ENCODE measurements at places on chromosomes 3 and 15.

DNA sequence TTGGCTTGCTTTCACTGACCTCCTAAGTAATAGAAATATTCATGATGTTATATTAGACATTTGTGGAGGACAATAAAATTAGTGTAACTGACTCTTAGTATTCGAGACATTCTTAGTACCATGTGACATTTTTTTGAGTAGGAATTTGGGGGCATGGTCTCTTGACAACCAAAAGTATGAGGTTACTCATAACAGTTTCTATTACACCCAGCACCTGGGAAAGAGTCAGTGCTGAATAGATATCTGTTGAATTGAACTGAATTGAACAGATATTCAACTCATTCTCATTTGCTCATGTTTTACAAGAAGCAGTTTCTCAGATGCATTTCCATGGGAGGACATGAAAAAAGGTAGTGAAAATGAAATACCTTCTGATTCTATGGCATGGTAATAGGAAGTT, 84.4 kb downstream of the CMSS1 start:
- no peak for DNase-seq

DNA sequence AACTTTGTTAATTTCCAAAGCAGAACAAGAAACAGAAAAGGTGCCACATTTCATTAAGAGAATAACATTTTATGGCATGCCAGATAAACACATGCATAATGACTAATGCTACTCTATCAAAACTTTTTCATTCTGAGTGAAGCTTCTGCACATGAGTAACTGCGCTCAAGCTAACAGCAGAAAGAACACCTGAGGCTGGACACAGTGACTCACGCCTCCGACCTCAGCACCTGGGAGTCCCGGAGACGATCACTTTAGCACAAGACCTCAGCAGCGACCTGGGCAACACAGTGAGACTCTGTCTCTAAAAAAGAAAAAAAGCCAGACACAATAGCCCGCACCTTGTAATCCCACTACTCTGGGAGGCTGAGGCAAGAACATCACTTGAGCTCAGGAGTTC, 70.6 kb downstream of the ACAP2 start:
- no peak for DNase-seq

DNA sequence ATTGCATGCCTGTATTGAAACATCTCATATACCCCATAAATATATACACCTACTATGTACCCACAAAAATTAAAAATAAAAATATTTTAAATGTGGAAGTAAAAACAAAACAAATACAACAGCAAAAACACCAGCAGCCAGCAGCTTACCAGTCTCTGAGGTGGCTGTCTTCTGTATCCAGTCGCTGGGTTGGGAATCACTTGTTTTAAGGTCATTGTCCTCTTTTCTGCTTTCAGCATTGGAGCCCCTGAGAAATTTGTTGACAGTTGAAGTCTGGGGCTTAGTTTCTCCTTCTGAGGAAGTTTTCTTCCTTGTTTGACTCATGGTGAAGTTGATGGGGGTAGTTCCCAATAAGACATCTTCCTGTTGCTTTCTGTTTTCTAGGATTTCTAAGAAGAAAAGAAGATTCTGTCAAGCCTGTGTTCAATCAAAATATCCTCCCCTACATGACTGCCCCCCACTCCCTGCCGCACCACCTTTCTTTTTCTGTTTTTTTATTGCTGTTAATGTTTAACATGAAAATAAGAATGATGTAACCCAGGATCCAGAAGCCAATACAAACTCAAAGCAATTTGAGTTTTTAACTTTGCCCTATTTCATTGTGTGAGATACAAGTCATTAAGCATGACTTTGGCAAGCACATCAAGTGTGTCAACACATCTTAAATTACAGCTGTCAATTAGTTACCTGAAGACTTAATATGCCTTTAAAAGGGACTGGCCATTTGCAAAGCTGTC, at the start of gene LRRC31:
Gene LRRC31, minus strand, starts transcription at position 452 of the 737 bp plus-strand sequence. Its CDS starts 128 bp downstream, at position 324.
- no peak for DNase-seq

- no peak for DNase-seq
Measured at GRCh38 chr3:175179055-175179454, 319.9 kb downstream of the NAALADL2 start.

DNA sequence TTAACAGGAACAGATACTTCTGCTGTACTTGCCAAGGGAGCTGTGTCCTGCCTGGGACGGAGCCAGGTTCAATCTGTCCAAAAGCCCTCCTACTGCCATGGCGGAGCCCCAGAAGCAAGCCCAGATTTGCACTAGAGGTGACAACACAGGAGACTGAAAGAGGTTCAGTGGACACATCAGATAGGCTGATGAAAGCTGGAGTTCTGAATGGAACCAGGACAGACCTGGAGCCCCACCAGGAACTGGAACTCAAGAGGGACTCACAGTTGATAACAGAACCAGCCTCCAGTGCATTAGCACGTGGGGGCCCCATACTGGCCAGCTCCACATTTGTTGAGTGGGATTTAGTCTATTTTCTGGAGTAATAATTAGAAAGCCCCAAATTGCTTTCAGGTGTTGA, 315.5 kb downstream of the ARRDC4 start:
- no peak for DNase-seq

GRCh38 chr15:62115847-62116246, 49.1 kb downstream of the C2CD4A start:
- DNase-seq, result no peak

DNA sequence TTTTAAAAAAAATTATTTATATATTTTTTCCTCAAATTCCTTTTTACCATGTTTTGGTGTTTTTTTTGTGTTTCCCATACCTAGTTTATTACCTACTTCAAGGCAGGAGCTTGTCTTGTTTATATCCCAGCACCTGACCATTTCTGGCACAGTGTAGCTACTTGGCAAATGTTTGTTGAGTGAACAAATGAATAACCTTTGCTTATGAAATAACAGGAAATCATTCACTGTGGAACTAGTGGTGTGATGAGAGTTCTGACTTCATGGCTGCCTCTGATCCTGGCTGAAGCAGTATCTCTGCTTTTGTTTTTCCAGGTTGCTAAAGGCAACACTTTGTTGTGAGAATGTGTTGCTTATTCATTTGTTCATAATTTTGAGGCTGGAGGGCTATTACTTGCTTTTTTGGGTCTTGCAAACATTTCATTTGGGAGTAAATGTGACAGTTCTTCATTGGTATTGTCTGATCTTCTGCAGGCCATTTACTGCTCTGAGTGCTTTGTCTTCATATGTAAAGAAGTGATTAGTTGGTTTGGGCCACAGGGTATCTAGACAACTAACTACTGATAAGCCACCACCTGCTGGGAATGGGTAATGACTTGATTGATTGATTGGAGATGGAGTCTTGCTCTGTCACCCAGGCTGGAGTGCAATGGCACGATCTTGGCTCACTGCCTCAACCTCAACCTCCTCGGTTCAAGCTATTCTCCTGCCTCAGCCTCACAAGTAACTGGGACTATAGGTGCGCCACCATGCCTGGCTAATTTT, 5.7 kb downstream of the RAD54L2 start:
- DNase-seq, result no peak

GRCh38 chr3:138473391-138473790, 39.0 kb downstream of the ESYT3 start:
- no peak for DNase-seq
